ENCODE measurements at places on chromosomes 5 and 9. TPM values are rescaled to one million over a fixed set of nuclear protein-coding genes. Genes with fewer than 3 reads are reported as not detected.

Gene HAPLN1
- total RNA-seq: not detected

Gene PCDHGB5
- 2.1 TPM for total RNA-seq

Gene LCN1
- total RNA-seq: not detected

Gene STPG3
- not detected for total RNA-seq

Gene TMOD1
- total RNA-seq: 2.8 TPM

Gene LTC4S
- total RNA-seq: not detected

Gene GPX3
- 18.4 TPM for total RNA-seq

Gene SCGB3A2
- not detected for total RNA-seq

Gene OTP
- total RNA-seq: 0.19 TPM

Gene PCDHB7
- not detected for total RNA-seq

Gene BTNL3
- not detected for total RNA-seq

Gene ZNF354C
- total RNA-seq: 0.78 TPM

Gene ECSCR
- not detected for total RNA-seq

Gene DBH
- not detected for total RNA-seq

Gene PCDHA10
- total RNA-seq: not detected

Gene WDR36
- 9.5 TPM for total RNA-seq

Gene MRPS27
- 60.7 TPM for total RNA-seq

Gene ADRB2
- total RNA-seq: 0.51 TPM

Gene SLC25A2
- total RNA-seq: not detected

Gene HACD4
- total RNA-seq: 1.0 TPM

Gene ENTREP1
- total RNA-seq: 0.71 TPM

Gene PDZD2
- total RNA-seq: not detected

Gene ZBED3
- 3.6 TPM for total RNA-seq

Gene TLX3
- not detected for total RNA-seq

Gene GPRIN1
- 8.1 TPM for total RNA-seq

Gene FAM78A
- 0.22 TPM for total RNA-seq

Gene CDK9
- 43.9 TPM for total RNA-seq

Gene OBP2B
- not detected for total RNA-seq

Gene MAMDC2
- total RNA-seq: 0.40 TPM

Gene GPX8
- total RNA-seq: 38.0 TPM

Gene NR2F1
- total RNA-seq: 5.4 TPM

Gene CFAP157
- total RNA-seq: not detected

Gene PKD2L2
- total RNA-seq: not detected

Gene PPP2R2B
- 0.12 TPM for total RNA-seq

Gene ENHO
- 1.9 TPM for total RNA-seq

Gene PGGT1B
- total RNA-seq: 18.8 TPM

Gene PCSK1
- total RNA-seq: 0.67 TPM

Gene FAXDC2
- total RNA-seq: 0.16 TPM

Gene SLC6A19
- total RNA-seq: not detected

Gene CSF1R
- 0.33 TPM for total RNA-seq

Gene ANKRD20A1
- 1.3 TPM for total RNA-seq

Gene DIRAS2
- 0.02 TPM for total RNA-seq

Gene SEMA5A
- not detected for total RNA-seq

Gene NXNL2
- total RNA-seq: 0.78 TPM

Gene GALNT12
- total RNA-seq: 5.1 TPM

Gene SLC1A1
- 1.7 TPM for total RNA-seq

Gene SGTB
- 7.1 TPM for total RNA-seq

Gene HK3
- total RNA-seq: not detected

Gene ARHGEF28
- 15.0 TPM for total RNA-seq

Gene RNF183
- 0.09 TPM for total RNA-seq

Gene SLC6A18
- total RNA-seq: not detected

Gene EPB41L4A
- total RNA-seq: 1.2 TPM

Gene ANKRD31
- total RNA-seq: 0.05 TPM

Gene FRRS1L
- 0.30 TPM for total RNA-seq

Gene PRUNE2
- total RNA-seq: 0.14 TPM
